ENCODE measurements at places on chromosomes 2 and 18.

GRCh38 chr2:225735844-225736243, 336.3 kb downstream of the NYAP2 start:
- no peak for DNase-seq

DNA sequence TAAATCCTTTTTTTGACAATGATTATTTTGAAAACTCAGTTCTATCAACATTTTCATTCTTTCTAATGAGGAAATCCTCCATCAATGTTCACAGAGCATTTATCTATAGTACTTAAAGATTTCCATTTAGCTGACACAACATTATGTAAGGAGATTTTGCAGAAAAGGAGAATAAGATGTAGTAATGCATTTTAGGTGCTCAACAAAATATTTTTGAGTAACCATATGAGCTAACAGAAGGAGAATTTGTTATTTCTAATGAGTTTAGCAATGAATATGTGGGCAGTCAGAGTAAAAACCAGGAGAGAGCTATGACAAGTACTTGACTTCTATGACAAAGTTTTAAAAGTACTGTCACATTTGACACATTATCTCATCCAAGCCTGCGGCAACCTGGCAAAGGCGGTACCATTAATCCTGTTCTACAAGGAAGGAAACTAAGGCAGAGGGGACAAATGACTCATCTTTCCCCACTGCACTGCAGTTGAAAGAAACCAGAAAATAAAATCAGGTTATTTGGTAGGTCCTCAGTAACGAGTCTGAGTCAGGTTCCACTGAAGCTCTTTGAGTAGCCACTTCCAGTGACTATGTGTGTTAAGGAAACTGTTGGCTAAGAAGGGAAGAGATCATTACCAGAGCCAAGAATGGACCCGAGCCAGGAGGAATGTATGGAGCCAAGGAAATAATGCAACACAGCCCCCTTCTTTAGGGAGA, 134.1 kb upstream of the ITGB6 start:
- DNase-seq = no peak

- no peak for DNase-seq
Observed at GRCh38 chr2:166032361-166032760, 78.8 kb upstream of the TTC21B start.

GRCh38 chr2:8586457-8587051, 95.3 kb upstream of the ID2 start:
- DNase-seq = no peak

GRCh38 chr18:12652861-12653401, 5.0 kb downstream of the SPIRE1 start:
- DNase-seq = no peak

DNA sequence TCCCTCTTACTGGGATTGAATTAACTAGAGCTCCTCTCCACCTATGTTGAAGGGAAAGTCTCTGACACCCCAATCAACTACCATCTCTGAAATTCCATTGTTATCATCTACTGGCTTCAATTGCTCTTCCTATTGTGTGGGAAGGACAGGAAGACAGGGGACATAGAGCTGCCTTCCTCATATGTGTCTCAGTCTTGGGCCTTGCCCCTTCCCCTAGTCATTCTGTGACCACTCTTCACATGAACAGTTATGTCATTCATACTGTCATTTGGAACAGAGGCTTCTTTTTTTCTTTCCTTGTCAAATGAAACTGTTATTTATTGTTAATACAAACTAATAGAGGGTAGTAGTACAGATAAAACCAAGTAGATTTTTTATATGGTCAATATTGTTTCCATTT, 69.6 kb upstream of the EMILIN2 start:
- DNase-seq = no peak

DNA sequence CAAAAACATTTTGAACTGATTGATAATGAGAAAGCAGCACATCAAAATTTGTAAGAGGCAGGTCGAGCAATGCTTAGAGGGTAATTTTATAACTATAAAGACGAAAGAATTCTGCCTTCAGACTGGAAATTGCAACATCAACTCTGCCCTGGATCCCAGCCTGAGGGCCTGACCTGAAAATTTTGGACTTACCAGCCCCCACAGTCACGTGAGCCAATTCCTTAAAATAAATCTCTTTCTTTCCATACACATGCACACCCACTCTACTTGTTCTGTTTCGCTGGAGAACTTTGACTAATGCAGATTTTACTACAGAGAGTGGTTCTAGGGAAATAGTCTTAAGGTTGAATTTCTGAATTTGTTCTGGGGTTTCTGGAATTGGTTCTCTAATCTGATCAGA, 14.6 kb upstream of the ACOXL start:
- DNase-seq = no peak

Data from D341Med (cell line).